Brain (organoid and tissue), 16 donors: ENCODE measurements at places on chromosomes 11 and 22.

DNA sequence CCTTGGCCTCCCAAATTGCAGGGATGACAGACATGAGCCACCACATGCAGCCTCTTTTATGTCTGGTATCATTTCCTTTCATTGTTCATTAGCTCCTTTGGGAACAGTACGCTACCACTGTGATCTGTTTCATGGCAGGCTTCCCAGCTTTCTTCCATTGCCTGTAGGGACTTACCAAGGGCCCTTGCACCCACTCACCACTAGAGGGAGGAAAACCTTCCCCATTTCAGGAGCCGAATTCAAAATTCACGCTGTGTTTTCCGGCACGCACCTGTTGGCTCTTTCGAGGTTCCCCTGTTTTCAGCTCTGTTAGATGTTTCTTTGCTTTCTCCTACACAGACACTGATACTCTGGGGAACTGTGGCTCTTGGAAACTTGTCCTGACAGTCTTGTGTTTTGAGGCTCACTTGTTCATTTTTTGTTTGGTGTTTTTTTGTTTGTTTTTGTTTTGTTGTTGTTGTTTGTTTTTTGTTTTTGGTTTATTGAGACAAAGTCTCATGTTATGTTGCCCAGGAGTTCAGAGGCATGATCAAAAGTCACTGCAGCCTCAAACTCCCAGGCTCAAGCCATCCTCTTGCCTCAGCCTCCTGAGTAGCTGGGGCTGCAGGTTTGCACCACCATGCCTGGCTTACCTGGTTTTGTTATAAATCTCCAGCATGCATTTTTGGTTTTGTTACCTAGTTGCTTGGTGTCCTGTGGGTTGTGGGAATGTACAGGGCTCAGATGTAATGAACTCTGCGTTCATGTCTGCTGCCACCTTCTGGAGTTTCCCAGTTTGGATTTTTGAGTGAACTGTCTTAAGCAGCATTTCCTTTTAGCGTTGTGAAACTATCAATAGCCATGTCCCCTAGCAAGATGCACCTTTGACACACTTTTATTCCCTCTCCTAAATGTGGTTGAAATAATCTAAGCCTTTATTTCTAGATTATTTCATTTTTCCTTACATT lies 2.3 kb downstream of the KRTAP5-11 start:
- DNase-seq = peak; percentile 67

- no peak for DNase-seq
Observed at GRCh38 chr11:128336203-128336602, 251.2 kb downstream of the ETS1 start.

- DNase-seq = no peak
Observed at GRCh38 chr11:128405714-128406662, 181.4 kb downstream of the ETS1 start.

- DNase-seq = no peak
Observed at GRCh38 chr11:34303028-34303570, 54.7 kb downstream of the ABTB2 start.

- no peak for DNase-seq
Observed at GRCh38 chr22:50016988-50017700, 4.6 kb upstream of the IL17REL start.

DNA sequence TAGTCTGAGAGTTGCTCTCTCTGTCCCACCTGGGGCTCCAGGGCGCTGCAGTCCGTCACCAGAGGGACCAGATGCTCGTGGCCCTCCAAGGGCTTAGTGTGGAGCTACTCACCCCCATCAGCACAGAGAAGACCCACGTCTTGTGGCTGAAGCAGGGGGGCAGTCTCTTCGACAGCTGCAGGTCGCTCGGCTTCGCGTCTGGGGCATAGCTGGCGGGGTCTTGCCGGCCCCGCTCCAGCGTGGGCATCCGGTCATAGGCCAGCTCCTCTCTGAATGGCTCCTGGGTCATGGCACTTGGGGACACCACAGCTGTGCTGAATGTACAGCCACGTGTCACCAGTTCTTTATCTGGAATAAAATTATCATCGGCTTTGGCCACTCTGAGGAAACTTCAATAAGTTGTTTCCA lies 608 bp downstream of the MLC1 start:
- DNase-seq = no peak

DNA sequence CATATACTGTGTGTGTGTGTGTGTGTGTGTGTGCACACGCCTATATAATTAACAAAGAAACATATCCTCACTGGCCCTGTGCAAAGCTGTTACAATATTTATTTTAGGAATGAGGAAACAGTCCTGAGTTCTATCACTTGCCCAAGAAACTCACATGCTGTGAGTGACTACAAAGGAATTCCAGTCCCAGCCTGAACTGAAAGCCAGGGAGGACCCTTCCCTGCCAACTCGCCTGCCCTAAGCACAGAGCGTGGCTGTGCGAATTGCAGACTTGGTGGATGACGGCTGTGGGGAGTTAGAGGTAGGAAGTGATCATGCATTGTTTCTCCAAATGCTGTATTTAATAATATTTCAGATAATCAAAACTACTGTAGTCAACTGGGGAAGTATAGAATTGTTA lies 26.4 kb upstream of the CD5 start:
- DNase-seq = peak; percentile 43

DNA sequence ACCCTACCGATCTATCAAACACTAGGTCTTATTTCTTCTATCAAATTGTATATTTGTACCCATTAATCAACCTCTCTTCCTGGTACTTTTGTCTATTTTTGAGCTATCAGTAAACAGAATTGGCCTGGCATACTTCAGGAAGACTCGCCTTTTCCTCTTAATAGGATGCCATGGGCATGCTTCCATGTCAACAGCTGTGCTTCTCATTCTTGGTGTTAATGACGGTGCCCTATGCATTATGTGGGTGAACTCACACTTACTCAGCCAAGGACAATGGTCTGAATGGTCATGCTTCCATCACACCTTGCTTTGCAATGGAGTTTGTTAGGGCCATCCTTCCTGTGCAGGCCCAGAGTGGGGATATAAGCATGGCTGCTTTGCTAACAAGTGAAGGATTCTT lies 521.8 kb downstream of the MIAT start:
- no peak for DNase-seq

DNA sequence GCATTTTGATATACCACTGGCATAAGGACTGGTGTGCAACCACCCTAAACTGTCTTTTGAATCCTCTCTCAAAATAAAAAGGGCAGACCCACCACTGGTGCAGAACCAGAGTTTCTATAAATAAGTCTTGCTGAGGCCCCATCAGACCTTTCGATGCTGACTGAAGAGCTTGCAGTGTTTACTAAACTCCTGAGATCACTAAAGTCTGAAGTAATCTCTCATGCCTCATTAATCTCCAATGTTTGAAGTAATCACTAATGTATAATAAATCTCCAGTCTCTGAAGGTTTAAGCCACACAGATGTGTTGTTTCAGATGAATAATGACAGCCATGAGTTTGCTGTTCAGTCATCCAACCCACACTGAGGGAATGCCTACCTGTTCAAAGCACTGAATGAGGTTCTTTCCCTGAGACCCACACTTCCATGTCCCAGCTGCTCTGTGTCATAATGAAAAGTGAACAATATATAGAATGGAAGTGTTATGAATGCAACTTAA lies 50.6 kb upstream of the DEUP1 start:
- no peak for DNase-seq

DNA sequence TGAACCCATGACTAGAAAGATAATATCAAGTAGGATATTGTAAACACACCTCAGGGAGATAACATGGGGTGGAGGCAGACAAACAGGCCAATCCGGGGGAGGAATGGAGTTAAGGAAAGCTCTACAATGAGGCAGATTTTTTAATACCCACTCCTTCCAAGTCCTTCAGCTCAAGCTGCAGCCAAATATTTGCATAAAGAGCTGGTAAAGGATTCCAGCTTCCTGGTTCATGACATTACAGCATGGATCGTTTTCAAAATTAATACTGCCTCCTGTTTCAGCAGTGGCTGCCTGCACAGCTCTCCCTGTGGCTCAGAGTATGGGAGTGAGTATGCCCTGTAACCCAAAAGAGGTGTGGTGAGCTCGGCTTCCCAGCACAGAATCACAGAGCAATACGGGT lies 5.1 kb downstream of the POU2AF3 start:
- no peak for DNase-seq

DNA sequence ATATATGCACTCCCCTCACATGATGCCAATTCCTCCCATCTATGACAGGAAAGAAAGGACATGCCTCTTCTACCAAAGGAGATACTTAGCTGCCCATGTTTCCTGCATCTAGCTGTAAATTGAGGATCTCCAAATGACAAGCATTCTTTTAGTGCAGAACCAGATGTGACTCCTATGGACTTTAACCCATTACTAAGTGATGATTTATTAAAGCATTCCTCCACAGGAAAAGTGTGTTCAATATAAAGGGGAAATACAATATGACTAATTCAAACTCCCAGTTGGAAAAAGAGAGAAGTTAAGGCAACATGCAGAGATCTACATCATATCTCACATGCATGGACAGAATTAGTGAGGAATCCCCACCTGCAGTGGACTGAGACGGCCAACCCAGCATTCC lies 221.3 kb downstream of the FAM76B start:
- DNase-seq = no peak

GRCh38 chr11:65661599-65662246 lies 993 bp downstream of the RELA start:
- no peak for DNase-seq

- no peak for DNase-seq
Observed at GRCh38 chr11:129724866-129725265, 90.8 kb upstream of the TMEM45B start.

DNA sequence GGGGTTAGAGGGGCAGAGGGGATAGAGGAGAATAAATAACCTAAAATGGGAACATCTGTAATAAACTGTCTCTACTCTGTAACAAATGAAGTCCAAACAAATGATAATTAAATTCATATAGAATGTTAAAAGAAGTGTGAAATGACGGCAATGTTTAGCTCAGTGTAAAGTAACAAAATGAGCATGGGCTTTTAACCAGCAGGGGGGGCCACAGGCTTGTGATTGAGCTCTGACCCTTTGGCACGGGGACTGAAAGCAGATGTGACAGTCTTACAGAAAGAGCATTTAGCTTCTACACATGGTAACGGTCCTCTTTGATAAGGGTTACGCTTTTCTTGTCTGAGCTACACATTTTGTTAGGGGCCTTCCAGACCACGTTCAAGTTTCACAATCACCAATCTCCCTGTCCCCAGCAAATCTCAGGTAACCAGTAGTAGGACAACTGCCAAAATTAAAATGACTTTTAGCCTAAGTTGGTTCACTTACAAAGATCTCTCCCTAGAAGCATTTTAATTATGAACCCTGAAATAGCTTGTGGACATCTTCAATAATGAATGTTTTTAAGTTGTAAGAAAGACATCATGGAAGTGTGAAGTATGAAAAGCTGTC lies 262.5 kb downstream of the DCDC1 start:
- DNase-seq = peak; percentile 74

GRCh38 chr11:69166218-69167115 lies 10.7 kb downstream of the SMIM38 start:
- DNase-seq = no peak

DNA sequence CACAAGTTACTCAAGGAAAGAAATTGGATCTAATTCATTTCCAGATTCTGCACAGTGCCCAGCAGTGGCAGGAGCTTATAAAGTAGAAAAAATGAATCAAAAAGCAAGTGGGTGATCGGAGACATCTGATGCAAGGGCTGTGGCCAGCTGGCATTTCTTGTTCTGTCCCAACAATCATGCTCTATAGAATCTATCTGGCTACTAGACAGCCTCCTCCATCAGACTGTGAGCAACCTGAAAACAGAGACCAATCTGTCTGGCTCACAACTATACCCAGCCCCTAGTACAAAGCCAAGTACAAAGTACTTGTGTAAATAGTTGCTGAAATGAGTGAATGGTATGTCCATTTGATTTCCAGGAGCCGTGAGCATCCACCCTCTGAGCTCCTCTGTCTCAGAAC lies 11.4 kb downstream of the USH1C start:
- no peak for DNase-seq
